ENCODE measurements at places on chromosomes 12 and 14.
A peak's percentile ranks its signal among the peaks of the same experiment; 100 is the strongest.

DNA sequence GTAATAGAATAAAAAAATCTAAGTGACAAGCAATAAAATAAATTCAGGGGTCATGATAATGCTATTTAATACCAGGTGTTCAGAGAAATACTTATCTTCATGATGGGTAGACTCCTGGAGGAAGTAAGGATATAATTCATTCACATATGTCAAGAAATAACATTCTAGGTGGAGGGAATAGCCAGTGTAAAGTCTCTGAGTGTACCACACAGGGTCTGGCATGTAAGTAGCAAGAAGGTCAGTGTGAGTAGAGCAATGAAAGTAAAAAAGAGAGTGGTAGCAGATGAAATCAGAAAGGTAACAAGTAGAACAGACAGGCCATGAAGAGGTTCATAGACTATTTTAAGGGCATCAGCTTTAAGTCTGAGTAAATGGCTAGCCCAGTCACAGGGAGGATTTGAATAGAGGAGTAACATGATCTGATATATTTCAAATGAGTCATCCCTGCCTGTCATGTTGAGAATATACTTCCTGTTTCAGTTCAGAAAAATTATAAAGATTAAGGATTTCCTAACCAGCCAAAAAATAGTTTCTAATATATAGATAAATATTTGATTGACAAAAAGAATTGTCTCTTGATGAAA is 519.9 kb downstream of the C12orf50 start:
- peak; percentile 72 for DNase-seq

DNA sequence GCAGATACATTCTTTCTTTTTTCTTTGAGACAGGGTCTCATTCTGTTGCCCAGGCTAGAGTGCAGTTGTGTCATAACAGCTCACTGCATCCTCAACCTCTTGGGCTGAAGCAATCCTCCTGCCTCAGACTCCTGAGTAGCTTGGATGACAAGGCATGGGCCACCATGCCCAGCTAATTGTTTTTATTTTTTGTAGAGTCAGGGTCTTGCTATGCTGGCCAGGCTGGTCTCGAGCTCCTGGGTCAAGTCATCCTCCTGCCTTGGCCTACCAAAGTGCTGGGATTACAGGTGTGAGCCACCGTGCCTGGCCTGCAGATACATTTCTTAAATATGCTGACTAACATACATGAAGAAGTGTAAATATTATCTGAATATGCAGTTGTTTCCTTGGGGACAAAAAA is 115.8 kb downstream of the HECTD4 start:
- no peak for DNase-seq

DNA sequence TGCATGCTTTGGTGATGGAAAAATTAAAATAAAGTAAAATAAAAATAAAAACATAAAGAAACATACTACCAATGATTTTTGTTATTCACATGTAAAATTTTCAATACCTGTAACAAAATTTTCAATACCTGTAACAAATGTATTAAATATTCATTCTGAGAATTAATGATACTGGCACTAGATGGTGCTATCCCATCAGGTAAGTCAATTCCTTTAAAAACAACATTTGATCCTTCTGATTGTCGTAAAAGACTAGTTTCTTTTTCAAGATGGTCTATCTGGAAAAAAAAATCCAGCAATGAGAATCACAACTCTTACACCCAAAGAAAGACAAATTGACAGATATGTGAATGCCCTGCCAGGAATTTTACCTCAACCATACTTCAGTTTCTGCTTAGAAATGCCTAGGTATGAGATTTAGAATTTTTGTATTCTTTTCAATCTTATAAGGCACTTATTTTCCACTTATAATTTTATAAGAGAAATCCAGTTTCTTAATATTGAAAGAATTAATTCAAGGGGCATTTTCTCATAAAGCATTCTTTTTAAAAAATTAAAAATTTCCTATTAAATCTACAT is 30.7 kb downstream of the CEP290 start:
- peak; percentile 58 for DNase-seq

- DNase-seq: no peak
Observed at GRCh38 chr12:91972896-91973295, 172.8 kb downstream of the BTG1 start.

DNA sequence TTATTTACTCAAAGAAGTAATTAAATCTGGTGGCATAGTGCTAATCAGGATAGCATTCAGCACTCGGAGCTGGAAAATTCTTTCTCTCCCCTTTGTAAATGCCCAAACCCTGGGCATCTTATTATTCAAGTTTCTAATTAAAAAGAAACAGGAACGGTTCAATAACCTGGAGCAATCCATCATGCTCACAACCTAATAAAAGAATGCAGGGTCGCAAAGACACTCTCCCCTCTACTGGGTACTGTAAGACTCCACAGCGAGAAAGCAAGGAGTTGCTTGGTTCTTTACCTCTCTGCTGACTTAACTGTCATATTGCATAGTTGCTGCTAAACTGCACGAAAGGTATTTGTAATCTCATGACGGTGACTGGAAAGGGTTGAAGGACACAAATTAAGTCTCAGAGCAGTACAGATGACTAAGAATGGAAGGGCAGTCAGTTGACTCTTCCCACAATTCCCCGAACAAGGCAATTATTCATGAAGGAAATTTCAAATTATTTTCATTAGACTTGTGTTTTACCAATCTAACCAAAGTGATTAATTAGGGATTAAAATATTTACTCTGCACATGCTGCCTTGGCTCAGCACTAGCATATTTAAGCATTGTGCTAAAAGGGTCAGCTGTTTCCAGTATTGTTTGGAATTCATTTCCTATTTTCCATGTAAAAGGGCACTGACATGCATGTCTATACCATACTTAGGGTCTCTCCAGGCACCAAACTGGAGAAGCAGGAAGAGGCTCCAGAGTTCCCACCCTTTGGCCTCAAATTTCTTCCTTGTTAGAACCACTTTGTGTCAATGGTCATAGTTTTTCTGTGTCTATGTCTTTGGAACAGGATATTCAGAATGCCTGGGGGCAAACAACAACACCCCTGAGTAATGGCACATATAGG is 182.2 kb downstream of the EXOC5 start:
- DNase-seq: no peak

All from MCF 10A (cell line).